ENCODE measurements at places on chromosomes 16 and 17. TPM values are rescaled to one million over a fixed set of nuclear protein-coding genes. Genes with fewer than 3 reads are reported as not detected.

- no peak for DNase-seq
Measured at GRCh38 chr16:17080105-17080504, 390.7 kb downstream of the XYLT1 start.

DNA sequence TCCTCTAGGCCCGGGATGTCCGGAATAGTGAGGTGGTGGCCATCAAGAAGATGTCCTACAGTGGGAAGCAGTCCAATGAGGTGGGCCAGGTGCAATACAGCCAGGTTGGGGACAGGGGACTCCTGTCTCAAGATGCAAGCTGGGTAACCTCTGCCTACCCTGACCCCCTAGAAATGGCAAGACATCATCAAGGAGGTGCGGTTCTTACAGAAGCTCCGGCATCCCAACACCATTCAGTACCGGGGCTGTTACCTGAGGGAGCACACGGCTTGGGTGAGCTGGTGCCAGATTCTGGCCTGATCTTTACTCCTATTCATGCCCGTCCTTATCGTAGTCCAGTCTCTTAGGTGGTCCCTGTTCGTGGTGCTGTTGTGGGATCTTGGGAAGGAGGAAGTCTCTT, 4.4 kb downstream of the TAOK2 start:
- DNase-seq, result no peak

The RUNDC3A gene
- total RNA-seq, result 2.0 TPM

The ITGAD gene
- not detected for total RNA-seq

The CSH1 gene
- not detected for total RNA-seq

DNA sequence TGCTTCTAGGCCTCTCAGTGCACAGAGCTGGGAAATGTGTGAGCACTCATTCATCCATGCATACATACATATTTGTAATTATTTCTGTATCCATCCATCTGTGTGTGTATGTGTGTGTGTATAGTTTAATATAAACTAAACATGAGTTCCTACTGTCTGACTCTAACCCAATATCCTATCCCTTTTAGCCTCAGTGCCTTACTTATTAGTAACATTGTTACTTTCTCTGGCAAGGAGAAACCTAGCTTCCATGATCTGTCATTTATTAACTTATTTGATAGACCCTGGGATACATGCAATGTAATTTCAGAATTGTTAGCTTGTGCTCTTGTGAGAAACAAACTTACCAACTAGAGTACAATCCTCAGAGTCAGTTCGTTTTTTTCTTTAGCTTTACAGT, 59.0 kb upstream of the WSCD1 start:
- DNase-seq, result no peak

DNA sequence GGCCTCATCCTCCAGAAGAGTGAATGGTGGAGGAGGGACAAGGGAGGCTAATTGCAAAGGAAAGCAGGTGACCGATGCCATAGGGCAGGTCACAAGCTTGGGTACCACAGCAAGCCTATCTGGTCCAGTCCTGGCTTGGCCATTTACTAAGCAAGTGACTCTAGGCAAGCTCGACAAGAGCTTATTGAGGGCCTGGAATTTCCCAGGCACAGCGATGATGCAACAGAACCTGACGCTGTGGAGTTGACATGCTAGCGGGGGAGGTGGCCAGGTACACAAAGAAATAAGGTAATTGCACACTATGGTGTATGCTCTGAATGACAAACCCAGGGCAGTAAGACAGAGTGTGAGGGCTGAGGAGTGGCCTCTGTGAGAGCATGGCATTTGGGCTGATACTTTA, 98.5 kb downstream of the PGS1 start:
- no peak for DNase-seq

DNA sequence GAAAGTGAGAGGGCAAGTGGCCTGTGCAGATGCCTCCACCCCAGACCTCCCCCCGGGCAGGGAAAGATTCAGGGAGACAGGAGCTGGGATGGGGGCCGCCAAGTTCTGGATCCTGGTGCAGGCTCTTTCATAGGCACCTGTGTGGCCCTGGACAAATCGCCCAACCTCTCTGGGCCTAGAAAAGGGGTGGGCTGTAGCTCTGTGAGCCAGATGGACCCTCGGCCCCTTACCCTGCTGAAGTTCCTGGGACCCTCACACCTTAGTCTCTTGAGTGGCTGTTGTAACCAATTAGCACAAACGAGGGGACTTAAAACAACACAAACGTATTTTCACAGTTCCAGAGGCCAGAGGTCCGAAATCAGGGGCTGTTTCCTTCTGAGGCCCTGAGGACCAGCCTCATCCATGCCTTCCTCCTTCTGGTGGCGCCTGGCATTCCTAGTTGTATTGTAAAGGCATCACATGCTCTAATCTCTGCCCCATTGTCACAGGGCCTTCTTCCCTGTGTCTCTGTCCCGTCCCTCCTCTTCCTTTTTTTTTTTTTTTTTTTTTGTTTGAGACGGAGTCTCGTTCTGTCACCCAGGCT, 352.6 kb downstream of the SEC14L1 start:
- no peak for DNase-seq

DNA sequence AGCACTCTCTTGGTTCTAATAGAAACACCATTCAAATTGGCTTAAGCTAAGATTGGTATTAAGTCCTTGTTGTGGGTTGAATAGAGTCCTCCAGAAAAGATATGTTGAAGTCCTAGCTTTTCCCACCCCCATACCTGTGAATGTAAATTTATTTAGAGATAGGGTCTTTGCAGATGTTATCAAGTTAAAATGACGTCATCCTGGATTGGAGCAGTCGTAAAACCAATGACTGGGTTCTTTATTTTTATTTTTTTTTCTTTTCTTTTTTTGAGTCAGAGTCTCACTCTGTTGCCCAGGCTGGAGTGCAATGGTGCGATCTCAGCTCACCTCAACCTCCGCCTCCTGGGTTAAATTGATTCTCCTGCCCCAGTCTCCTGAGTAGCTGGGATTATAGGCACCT, 658.6 kb upstream of the RBFOX1 start:
- DNase-seq, result no peak

DNA sequence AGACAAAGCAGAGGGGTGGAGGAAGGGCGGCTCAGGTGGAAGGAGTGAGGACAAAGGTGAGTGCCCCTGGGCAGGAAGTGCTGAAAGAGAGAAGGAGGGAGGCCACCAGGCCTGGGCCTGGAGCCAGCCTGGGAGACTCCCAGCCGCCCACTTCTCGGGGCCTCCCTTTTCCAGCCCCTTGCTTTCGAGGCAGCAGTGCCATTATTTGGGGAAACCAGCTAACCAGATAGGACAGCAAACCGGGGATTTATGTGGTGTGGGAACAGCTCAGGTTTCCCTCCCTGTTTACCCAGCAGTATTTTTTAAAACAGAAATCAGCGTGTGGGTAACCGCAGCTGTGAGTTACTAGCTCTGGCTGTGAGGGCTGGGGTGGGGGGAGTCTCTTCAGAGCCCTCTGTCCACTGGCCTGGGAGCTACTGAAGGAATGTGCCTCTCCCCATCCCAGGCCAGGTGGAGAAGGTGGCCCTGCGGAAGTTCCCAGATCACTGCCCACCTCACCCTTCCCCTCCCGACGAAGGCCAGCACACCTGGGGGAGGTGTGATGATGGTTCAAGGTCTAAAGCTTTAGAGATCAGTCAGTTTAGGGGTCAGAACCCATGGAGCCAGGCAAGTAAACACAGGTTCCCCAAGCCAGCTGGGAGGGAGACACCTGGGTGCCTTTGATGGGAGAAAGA, 8.4 kb upstream of the MEOX1 start:
- no peak for DNase-seq

The GNGT2 gene
- 6.6 TPM for total RNA-seq

- no peak for DNase-seq
Measured at GRCh38 chr17:83050651-83051395, 28.6 kb upstream of the METRNL start.

The SDR42E1 gene
- total RNA-seq, result 4.2 TPM

The CLEC19A gene
- total RNA-seq, result not detected

DNA sequence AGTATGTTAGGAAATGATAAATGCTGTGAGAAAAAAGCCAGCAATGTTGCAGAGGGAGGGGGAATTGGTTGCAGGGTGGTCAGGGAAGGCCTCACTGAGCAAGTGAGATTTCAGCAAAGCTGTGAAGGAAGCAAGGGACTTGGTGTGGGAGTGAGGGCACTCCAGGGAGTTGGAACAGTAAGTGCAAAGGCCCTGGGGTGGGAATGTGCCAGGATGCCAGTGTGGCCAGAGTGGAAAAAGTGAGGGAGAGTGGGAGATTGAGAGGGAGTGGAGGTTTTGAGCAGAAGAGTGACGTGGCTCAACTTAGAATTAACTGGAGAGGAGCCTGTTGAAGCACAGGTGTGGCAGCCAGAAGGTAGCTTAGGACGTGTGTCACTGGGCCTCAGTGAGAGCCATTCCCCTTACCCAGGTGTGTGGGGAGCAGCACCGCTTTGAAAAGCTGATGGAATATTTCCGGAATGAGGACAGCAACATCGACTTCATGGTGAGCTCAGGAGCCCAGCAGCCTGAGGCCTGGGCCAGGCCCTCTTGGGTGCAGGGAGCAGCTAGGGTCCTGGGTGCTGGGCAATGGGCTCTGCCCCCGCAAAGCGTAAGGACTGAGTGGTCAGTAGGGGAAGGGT, 16.6 kb downstream of the FMNL1 start:
- no peak for DNase-seq

DNA sequence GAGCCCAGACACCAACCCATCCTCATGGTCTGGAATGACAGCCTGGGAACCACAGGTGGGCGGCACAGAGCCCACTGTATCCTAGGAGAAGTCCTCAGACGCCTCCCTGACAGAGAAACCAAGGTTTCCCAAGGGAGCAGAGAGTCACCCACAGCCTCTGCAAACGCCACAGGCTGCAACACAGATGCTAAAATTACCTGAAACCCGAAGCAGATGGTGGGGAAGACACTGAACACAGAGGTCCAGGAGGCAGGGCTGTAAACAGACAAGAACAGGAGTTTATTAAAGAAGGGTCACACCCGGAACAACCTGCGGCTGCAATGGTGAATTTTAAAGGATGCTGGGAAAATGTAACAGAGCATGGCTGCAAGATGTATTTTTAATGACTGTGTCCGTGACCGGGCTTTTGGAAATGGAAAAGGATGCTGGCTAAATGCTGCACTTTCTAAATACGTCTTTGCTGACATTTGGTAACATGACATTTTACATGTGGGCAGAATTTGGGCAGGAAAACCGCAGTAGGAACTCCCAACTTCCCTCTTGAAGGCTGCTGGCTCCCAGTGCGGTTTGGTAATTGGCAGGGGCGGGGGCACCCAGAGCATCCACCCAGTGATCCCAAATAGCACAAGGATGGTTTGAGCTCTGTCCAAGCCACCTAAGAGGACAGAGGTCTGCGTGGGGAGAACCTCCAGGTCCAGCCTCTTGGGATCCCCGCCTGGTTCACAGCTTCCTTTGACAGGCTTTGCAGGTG, 13.1 kb downstream of the SLC38A8 start:
- DNase-seq, result no peak

DNA sequence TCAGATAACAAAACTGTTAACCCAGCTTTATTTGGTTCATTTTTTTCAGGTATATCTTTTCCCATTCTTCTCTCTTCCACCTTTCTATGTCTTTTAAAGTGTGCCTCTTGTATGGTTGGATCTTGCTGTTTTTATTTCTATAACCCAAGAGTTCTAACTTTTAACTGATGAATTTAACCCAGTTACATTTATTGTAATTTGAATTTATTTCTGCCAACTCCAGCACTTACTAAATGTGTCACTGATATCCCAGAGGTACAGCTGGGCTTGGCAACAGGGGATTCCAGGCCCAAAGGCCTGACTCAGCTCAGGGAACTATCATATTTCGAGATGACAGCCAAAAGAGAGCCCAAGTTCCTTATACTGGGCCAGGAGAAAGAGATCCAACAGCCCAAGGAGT, 200.1 kb downstream of the GSG1L start:
- DNase-seq, result no peak

DNA sequence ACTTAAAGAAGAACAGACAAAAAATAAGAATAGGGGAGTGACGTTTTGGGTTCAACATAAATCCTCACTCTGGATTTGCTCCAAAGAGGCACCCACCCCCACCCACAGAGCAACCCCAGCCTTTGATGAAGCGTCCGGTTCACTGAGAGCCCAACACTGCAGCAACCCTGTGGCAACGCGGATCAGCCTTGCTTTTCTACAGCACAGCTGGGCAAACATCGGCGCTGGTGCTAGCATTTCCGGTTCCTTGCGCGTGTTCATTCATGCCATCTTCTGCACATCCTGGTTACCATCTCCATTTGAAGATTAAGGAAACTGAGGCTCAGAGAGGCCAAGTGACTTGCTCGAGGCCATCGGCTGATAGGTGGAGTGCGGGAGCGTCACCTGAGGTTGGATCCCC, 8.7 kb upstream of the GINS2 start:
- DNase-seq, result no peak

The CD300H gene
- not detected for total RNA-seq

- no peak for DNase-seq
Measured at GRCh38 chr17:40319651-40320540, 10.9 kb downstream of the RARA start.

The HOXB4 gene
- 1.5 TPM for total RNA-seq

GRCh38 chr17:81093619-81094508, 58.9 kb downstream of the BAIAP2 start:
- no peak for DNase-seq
